ENCODE measurements at places on chromosomes 5 and 9.
A peak's percentile ranks its signal among the peaks of the same experiment; 100 is the strongest.

DNA sequence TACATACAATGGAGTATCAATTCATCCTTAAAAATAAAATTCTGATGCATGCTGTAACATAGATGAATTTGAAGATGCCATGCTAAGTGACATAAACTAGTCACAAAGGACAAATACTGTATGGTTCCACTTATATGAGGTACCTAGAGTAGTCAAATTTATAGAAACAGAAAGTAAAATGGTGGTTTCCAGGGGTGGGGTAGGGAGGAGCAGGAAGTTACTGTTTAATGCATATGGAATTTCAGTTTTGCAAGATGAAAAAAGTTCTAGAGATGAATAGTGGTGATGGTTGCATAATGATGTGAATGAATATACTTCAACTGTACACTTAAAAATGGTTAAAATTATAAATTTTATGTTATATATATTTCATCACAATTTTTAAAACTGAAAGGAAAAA lies 57.3 kb upstream of the FNIP1 start:
- DNase-seq = no peak

- peak; percentile 80 for DNase-seq
Observed at GRCh38 chr9:99052815-99053715, 51.8 kb upstream of the TGFBR1 start.

DNA sequence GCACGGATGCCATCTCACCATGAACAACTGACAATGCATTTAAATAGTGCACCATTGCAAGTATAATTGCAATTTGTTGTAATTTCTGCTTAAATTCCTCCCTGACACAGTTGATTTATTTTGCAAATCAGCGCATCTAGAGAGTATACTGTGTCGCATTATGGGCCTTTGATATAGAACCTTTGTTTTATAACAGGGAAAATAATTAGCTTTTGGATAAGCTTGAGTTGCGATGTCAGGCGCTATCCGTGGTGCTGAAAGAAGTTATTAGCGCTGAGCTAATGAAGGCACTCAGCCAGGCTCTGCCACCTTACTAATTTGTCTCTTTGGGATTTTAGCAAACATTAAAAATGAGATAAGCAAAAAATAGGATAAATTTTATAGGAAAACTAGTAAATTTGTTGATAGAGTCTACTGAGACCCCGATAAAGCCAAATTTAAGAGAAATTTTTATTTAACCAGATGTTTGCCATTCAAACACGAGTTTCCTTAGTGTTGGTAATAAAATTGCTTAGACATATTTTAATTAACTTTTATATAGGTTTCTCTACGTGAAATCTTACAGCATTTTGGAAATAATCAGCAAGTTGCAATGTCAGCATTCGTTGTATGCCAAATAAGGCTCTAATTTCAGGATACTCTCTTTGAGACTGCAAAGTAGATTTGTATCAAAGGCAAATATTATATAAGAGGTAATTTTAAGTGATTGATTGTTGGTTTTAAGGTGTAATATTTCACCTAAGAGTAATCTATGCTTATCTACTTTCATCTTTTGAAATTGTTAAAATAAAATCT lies 355.5 kb downstream of the TLR4 start:
- DNase-seq = no peak

DNA sequence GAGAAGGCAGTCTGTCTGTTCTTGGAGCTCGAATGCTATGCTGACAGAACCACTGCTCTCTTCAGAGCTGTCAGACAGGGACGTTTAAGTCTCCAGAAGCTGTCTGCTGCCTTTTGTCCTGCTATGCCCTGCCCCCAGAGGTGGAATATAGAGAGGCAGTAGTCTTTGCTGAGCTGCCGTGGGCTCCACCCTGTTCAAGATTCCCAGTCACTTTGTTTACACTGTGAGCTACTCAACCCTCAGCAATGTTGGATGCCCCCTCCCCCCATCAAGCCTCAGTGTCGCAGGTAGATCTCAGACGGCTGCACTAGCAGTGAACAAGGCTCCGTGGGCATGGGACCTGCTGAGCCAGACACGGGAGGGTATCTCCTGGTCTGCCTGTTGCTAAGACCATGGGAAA lies 344.2 kb downstream of the TMEM161B start:
- DNase-seq = no peak

- no peak for DNase-seq
Observed at GRCh38 chr5:56110646-56111403, 116.1 kb upstream of the IL6ST start.

- no peak for DNase-seq
Observed at GRCh38 chr5:59000211-59000610, 417.3 kb downstream of the RAB3C start.

DNA sequence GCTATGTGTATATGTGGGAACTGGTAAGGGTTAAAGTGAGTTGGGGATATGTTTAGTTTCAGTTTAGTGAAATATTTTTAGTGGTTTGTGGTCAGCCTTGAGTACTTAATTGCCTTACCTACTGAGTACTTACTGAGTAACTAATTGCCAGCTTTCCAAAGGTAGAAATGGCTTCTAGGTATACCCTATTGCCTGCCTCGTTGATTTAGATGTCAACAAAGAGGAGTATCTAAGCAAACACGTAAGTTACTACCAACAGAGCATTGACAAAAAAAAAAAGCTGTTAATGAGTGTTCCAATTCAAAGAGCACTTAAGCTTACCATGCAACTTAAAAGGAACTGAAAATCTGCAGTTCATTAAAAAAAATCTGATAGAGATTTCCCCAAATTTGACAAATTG lies 8.8 kb downstream of the ATP10B start:
- DNase-seq = no peak

GRCh38 chr5:151637676-151638075 lies 46.5 kb upstream of the FAT2 start:
- no peak for DNase-seq

All from bone marrow (tissue), 2 donors.